ENCODE measurements at places on chromosomes 1 and 21.

- DNase-seq, result no peak
Observed at GRCh38 chr1:201248721-201249559, 34.4 kb upstream of the PKP1 start.

- DNase-seq, result no peak
Observed at GRCh38 chr1:180173952-180174351, 19.3 kb downstream of the QSOX1 start.

DNA sequence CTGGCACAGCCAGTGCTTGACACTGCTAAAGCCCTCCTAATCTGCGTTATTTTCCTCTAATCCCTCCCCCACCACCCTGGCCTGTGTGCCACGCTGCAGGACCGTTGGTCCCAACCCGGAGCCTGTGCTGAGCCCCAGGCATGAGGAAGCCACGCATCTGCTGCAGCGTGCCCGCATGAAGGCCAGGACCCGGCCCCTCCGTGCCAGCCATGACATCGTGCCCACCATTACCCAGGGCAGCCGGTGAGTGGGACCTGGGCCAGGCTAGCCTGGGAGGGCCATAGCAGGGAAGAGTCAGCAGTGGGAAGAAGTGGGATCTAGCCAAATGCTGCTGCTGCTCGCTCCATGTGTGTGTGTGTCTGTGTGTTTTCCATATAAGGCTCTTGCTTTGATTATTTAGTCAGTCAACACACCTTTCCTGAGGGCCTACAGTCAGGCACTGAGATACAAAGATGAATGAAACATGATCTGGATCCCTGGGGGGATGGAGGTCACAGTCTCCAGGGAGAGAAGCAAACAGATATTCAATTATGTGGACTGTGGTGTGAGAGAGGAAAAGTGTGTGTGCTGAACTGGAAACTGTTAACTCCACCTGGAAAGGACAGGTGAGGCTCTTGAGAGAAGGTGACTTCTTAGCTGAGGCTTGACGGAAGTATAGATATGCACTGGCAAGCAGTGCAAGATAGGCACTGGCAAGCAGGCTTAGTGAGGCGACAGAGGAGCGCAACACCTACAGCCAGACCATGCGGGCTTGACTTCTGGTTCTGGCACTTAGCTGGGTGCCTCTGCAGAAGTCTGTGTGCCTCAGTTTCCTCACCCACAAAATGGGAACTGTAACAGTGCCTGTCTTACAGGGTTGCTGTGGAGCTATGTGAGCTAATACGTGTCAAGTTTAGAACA, 15.9 kb downstream of the KIAA1614 start:
- DNase-seq, result no peak

DNA sequence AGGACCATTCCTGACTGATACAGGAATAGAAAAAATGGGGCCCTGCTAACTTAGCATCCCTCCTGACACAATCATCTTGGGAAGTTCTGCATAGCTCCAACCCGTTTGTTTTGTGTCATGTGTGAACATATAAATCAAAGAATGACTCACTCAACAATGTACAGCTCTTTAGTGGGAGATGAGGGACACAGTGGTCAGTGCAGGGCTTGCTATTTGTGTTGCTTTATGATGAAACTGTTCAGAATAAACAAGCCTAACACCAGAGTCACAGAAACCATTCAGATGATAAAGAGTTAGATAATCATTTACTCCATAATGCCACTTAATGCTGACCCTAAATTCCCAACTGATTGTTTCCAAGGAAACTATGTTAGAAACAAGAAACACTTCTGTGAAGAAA, 154.2 kb upstream of the ZNHIT6 start:
- DNase-seq, result no peak

DNA sequence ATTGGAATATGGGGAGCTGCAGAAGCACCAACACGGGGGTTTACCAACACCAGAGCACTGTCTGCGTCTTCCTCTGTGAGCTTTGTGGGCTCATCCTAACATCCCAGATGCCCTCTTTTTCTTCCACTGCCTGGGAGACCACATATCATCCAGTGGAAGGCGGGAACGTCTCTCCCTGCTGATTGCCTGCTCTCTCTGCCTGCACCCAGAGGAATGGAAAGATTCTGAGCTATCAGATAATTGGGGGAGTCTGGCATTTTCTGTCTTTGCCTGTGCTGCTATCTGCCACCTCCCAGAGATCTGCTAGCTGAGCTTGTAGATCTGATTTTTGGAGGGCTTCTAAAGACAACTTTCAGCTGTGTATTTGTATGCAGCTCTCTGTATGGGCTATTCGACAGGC, 166.2 kb upstream of the PLXNA2 start:
- DNase-seq, result no peak
